Cerebellar cortex (tissue), 1 donor: ENCODE measurements at places on chromosomes 2 and 18.
A peak's percentile ranks its signal among the peaks of the same experiment; 100 is the strongest.

GRCh38 chr2:19228715-19229114 lies 129.7 kb downstream of the OSR1 start:
- DNase-seq = no peak

GRCh38 chr18:69945220-69946114 lies 2.2 kb downstream of the CD226 start:
- no peak for DNase-seq

- no peak for DNase-seq
These were observed 73.3 kb upstream of the FOSL2 start for GRCh38 chr2:28319118-28320008.

- no peak for DNase-seq
These were observed 12.3 kb upstream of the ASNSD1 start for GRCh38 chr2:189648846-189649509.

- peak; percentile 33 for DNase-seq
These were observed 140.3 kb downstream of the RPIA start for GRCh38 chr2:88831792-88832248.

DNA sequence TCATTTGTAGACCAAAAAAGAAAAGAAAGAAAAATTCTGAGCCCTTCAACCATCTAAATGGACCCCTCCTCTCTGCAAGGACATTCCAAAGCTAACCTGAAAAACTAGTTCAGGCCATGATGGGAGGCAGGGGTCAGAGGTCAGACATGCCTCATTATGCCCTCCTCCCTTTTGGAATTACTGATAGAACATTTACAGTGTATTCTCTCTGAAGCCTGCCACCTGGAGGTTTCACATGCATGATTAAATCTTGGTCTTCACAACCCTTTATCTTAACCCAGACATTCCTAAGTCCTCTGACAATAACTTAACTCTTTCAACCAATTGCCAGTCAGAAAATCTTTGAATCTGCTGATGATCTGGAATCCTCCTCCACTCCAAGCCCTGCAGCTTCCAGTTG lies 86.0 kb downstream of the SPP2 start:
- peak; percentile 7 for DNase-seq

GRCh38 chr18:31432316-31432715 lies 15.2 kb upstream of the DSG3 start:
- DNase-seq = no peak

DNA sequence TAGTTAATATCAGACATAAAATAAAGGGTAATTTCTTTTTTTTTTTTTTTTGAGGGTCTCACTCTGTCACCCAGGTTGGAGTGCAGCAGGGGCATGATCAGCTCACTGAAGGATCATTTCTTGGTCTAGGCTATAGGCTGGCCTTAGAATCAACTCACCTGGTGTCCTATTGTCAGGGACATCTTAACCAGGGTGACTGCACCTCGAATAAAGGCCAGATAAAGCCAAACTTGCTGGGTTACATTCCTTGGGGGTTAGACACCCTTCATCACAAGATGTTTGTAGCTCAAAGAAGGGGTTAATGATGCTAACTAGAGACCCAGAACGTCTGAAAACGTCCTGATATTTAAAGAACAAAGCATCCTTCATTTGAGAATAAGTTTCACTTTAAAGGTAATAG lies 17.9 kb downstream of the SPATA3 start:
- no peak for DNase-seq

DNA sequence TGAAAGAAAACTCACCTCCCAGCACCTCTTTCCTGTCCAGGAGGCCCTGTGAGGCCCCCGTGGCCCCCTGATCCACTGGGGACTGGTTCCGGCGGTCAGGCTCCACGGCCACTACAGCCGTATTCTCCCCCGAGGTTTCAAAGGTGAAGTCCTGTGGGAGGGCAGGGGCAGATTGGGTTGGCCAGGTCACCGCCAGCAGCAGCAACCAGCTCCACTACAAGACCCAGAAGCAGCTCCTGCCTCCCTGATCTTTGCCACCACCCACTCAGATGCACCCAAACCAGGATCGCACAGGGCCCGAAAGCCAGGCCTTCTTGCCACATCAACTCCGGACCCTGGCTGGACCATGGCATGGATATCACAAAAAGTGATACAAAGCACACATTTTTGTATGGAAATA lies 21.9 kb downstream of the SDC1 start:
- DNase-seq = no peak

DNA sequence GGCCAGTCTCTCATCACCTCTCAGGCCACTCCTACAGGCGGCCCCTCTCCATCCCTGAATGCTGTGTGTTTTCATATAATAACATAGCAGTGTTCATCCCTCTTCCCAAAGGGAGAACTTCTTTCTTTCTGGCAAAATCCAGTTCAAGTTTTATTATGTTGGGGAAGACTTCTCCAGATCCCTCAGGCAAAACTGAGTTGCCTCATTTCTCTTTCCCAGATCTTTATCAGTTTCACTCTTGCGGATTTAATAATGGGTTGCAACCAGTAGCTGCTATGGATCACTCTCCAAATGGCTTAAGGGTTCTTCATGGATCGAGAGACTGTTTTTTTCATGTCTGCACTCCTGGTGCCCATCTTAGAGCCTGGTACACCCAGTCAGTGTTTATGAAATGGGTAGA lies 129.9 kb downstream of the FHOD3 start:
- DNase-seq = no peak

- DNase-seq = peak; percentile 13
These were observed 373.6 kb downstream of the NYAP2 start for GRCh38 chr2:225773148-225773547.

DNA sequence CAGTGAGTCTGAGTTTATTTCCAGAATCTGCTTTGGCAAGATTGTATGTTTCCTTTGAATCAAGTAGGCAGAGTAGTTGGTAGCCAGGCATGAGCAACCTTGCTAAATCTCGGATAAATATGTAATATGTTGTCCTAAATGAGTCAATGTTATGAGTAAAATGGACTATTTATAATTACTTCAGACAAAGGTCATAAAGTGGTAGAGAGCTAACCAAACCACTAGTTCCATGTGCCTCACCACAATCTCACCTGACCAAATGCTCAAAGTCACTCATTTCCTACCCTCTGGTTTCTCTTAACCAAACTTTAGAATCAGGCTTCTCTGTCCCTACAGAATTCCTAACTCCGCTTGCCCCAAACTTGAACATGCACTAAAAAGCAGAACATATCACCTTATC lies 261.2 kb upstream of the FSIP2 start:
- DNase-seq = no peak

- no peak for DNase-seq
These were observed 56.4 kb downstream of the NRXN1 start for GRCh38 chr2:50975546-50975945.

- DNase-seq = peak; percentile 10
These were observed 50.7 kb upstream of the OTX1 start for GRCh38 chr2:62999905-63000304.

- DNase-seq = no peak
These were observed 65.0 kb upstream of the BOD1L2 start for GRCh38 chr18:57081899-57082298.

- DNase-seq = no peak
These were observed 1.7 kb upstream of the ONECUT2 start for GRCh38 chr18:57433482-57433881.
